ENCODE measurements at places on chromosomes 13 and 19.

DNA sequence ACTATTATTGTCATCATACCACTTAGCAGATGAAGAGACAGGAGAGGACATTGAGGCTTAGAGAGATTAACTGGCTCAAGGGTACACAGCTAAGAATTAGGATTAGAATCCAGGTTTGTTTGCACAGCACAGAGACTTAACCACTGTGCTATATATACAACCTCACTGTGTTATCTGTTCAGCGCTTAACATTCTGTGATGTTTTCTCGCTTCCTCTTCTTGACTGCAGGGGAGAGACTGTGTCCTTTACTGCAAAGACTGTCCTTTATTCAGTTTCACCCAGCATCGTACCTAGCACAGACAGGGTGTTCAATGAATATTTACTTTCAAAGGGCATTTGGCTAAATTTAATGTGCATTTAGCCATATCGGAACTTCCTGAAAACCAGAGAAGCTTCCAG is 54.9 kb upstream of the PCDH8 start:
- no peak for DNase-seq

- no peak for DNase-seq
Measured at GRCh38 chr13:98447881-98448641, 128.8 kb downstream of the STK24 start.

GRCh38 chr19:35869327-35870123 is 1.2 kb downstream of the APLP1 start:
- peak; percentile 66 for DNase-seq

DNA sequence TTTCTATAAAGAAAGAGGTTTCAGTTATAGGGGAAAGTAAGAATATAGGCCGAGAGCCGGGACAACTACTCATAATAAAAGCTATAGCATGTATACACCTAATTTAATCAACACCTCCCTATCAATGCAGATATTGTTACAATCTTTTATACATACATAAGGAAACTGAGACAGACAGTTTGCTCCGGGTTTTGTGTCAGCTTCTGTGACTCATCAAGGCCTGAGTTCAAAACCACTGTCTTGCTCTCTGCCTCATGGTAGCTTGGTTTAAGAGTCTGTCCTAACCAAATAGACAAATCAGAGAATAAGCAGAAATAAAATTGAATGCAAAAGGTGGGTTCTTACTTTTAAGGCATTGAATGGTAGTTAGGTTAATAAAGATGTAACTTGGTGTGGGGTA is 222.9 kb downstream of the GGACT start:
- DNase-seq: no peak

DNA sequence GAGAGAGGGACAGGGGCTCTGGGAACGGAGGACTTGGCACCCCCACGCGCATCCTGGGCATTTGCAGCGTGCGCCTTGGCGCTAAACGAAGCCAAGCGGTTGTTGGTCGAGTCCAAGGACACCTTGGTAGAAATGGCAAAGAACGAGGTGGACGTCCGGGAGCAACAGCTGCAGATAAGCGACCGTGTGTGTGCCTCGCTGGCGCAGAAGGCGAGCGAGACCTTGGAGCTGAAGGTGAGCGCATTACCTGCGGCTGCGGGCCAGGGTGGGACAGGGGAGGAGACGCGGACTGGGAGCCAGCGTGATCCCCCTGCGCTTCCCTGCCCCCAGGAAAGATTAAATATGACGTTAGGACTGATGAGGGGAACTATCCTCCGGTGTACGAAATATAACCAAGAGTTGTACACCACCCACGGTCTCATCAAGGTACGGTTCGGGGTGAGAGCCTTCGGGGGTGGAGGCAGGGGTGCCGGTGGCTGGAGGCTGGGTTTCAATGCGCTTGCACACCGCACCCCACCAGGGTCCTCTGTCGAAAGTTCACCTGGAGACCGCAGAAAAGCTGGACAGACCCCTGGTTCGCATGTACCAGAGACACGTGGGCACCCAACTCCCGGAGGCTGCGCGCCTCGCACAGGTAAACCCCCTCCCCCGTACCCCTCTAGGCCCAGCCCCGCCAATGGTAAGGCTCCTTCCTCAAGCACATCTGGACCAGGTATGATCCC is 27.8 kb upstream of the CASP14 start:
- DNase-seq: no peak
